Fibroblast of skin of abdomen (primary cell): ENCODE measurements at places on chromosomes 2 and 18.
A peak's percentile ranks its signal among the peaks of the same experiment; 100 is the strongest.

DNA sequence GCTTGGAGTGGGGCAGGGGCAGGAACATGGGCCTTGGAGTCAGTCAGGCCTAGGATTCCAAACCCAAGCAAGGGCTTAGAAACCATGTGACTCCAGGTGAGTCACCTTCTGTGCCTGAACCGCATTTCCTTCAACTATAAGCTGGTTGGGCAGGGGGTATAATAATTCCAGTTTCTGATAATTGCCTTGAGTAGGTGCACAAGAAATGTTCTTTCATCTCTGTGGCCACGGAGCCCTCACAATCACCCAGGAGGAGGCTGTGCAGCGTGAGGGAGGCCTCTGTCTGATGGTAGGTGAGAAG, 112.1 kb upstream of the HAAO start:
- no peak for DNase-seq

GRCh38 chr2:168178520-168179324, 68.7 kb downstream of the STK39 start:
- DNase-seq, result no peak

DNA sequence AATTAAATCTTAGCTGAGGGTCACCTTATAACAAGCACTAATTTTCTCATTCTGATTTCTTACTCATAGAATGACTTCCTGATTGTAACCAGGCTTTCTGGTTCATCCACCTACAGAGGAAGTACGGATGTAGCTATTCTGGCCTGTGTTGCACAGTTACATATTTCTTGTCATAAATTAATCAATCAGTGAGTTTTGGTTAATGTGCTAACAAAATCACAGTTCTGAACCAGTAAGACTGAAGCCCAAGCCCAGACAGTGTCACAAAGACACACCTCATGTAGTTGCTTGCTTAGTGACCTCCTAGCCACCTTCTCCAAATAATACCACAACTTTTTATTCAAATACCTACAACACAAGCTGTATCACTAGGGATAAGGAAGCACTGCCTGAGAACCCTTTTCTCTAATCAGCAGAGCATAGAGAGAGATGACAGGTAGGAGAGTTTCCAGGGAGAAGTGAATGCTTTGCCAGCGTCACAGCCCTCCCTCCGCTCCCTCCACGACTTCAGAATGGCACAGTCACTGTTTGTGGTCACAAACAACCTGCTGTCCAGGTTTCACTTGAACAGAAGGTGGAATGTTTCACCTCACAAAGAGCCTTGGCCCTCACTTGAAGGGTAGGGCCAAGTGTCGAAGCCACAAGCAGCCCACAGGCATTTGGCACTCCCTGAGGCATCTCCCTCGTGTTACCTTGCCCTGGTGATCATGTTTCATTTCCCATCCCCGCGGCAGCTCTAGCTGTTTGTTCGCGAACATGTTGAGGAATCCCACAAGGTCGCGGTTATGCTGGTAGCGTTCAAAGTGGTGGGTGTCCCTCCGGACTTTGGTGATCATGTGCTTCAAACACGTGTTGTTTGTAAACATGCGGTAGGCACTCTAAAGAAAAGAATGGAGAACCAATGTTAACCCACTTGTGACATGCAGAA, 120.8 kb upstream of the STK17B start:
- DNase-seq, result no peak

DNA sequence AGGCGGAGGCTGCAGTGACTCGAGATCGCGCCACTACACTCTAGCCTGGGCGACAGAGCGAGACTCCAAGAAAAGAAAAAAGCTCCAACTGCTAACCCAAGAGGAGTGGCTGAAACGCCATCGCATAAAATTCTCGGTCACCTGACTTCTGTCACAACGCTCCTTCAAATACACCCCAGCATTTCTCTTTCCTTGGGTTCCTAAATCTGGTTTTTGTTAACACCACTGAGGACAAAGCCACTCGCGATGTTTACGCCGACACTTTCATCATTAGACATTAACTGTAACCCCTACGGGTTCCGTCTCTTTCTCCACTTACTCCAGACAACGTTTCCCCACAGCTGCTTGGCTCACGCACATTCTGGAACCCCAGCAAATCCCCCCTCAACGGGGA, 679 bp downstream of the CLK1 start:
- no peak for DNase-seq

DNA sequence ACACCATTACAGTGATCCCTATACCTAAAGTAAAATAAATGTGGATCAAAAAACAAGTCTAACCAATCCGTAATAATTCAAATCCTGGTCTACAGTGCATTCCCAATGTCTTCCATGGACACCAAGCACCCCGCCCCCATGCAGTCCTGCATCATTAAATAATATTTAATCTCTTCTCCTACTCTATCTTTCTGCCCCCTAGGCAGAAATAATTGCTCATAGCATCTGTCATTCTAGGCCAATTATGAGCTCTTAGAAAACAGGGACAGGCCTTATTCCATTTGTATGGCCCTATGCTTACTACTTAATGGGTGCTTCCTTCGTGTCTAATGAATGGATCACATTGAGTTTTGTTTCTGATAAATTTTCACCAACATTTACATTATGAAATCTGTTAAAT, 66.4 kb downstream of the PAX3 start:
- DNase-seq, result no peak

DNA sequence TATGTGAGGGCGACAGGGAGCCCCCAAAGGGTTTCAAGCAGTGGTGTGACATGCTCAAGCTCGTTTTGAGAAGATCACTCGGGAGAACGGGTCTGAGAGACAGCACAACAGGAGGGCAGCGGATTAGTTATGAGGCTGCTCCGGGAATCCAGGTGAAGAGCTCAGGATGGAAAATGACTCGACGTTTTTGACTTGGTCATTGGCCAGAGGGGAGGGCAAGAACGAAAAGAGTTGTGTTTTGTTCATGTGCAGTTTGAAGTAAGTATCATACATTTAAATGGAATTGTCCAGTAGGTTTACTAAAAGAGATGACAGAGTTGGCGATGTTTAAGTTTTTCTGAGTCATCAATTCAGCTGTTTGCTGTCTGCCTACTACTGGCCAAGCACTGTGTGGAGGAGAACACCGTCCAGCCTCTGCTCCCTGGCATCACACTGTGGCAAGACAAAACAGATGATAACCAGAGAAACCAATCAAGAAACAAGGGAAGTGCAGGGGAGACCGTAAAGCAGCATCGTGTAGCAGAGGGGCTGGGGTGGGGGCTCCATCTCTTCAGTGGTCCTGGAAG, 25.3 kb upstream of the ANXA4 start:
- DNase-seq, result peak; percentile 51

DNA sequence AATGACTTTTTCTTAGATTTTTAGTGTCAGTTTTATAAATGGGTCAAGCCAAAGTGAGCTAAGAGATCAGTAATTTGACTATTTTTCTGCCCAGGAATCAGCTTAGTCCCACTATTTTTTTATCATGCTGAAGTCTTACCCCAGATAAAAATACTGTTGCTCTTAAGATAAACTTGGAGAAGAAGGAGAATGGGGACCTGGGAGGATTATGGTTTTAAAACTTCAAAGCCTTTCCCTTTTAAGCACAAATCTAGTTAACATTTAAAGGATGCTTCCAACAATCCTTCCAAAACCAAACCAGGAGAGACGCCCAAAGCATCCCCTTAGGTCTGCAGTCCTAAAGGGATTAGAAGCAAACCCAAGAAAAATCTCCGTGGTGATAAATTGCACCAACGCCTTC, 172.4 kb downstream of the SP3 start:
- DNase-seq, result no peak

GRCh38 chr2:96100893-96101304, 15.5 kb downstream of the ADRA2B start:
- DNase-seq, result no peak

- DNase-seq, result no peak
Observed at GRCh38 chr2:48779019-48779716, 23.6 kb upstream of the LHCGR start.

DNA sequence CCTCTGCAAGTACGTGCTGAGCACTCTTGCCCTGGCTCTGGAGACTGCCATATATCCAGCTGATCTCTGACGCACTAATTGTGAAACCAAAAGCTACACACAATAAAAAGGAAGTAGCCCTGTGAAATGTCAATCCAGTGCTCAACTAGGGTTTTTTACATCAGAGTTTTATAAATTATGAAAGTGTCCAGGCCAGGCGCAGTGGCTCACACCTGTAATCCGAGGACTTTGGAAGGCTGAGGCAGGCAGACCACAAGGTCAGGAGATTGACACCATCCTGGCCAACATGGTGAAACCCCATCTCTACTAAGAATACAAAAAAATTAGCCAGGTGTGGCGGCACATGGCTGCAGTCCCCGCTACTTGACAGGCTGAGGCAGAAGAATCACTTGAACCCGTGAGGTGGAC, 24.5 kb upstream of the PEX13 start:
- no peak for DNase-seq

DNA sequence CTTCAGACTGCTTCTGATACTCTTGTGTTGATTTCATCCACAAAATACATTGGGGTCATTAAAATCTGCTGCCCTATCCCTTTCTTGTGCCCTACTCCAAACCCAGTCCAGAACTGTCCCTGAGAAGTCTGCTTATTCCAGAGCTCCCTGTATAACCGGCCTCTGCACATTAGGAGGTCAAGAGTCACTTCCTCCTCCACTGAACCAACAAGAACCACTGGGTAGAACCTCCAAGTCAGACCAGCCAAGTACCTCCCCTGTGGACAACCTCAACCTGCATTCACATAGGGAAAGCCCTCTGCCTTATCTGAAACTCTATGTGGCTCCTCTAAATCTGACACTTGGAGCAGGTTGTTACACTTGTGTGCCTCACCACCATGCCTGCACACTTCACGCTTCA, 22.1 kb downstream of the KDSR start:
- DNase-seq, result no peak

GRCh38 chr2:96139181-96139758, 968 bp upstream of the ASTL start:
- no peak for DNase-seq

GRCh38 chr2:201974171-201975100, 59.2 kb upstream of the FZD7 start:
- DNase-seq, result no peak

DNA sequence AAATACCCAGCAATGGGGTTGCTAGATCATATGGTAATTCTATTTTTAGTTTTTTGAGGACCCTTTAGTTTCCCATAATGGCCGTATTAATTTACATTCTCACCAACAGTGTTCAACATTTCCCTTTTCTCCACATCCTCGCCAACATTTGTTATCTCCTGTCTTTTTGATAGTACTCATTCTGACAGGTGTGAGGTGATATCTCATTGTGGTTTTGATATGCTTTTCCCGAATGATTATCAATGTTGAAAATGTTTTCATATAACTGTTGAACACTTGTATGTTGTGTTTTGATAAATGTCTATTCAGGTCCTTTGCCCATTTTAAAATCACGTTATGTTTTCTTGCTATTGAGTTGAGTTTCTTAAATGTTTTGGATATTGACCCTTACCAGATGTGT, 5.8 kb upstream of the RIF1 start:
- DNase-seq, result no peak

GRCh38 chr2:132766573-132766972, 96.6 kb upstream of the LYPD1 start:
- DNase-seq, result peak; percentile 16

- no peak for DNase-seq
Observed at GRCh38 chr18:57426187-57426586, 9.0 kb upstream of the ONECUT2 start.

DNA sequence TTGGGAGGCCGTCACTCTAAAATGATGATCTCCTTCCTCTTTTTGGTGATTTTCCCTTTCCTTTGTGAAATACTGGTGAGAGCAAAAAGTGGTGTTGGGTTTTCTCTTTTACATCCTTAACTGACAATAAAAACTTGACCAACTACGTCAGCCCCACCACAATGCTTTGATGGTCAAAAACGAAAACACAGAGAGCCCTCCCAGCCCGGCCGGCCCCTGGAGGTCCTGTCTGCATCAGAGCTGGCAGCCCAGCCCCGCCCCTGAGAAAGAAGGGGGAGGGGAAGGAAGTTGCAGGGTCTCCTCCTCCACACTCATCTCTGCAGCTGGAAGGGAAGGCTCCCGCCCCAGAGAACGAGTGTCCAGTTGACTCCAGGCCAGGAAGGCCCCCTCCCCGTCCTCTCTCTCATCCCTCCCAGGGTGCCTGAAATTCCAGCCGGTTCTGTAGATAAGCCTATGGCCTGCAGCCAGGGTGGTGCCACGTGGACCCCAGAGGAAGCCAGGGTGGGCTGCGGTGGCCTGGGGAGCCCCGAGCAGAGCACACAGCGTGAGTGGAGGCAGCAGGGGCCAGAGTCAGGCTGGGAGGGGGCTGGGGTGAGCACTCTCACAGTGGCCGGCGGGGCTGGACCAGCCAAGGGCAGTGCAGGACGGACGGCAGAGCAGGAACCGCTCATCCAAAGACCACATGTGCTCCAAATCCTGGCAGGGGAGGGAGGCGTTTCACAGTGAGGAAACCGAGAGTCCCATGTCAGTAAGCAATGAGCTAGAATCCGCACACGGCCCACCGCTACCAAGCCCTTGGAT, 19.8 kb downstream of the BIN1 start:
- DNase-seq, result peak; percentile 88

DNA sequence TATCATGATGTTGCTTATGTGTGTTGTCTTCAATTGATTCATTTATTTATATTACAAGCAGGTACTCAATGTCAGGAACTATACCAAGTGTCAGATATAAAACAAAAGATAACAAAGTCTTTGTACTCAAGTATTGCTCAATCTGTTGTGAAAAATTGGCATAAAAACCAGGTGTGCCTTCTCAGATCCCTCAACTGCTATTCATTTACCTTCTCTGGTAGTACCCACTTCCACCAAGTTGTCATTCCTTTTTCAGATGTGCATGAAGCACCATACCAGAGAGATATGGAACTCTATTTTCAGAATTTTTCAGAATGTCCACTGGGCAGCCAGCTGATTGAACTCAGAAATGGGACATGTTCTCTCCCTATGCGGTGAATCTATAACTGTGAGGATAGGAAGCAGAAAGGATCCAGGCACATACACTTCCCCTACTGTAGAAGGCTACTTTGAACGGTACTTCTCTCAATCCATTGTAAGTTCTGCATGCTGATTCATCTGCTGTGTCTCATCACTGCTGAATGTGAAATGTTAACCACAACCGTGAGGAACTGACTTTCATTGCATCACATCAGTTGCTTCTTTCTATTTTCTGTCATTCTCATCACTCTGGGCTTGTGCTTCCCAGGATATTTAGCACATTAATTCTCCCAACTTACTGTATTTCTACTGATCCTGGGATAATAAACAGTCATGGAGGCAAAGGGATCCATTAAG, 1621.3 kb downstream of the SUCLG1 start:
- DNase-seq, result peak; percentile 95

DNA sequence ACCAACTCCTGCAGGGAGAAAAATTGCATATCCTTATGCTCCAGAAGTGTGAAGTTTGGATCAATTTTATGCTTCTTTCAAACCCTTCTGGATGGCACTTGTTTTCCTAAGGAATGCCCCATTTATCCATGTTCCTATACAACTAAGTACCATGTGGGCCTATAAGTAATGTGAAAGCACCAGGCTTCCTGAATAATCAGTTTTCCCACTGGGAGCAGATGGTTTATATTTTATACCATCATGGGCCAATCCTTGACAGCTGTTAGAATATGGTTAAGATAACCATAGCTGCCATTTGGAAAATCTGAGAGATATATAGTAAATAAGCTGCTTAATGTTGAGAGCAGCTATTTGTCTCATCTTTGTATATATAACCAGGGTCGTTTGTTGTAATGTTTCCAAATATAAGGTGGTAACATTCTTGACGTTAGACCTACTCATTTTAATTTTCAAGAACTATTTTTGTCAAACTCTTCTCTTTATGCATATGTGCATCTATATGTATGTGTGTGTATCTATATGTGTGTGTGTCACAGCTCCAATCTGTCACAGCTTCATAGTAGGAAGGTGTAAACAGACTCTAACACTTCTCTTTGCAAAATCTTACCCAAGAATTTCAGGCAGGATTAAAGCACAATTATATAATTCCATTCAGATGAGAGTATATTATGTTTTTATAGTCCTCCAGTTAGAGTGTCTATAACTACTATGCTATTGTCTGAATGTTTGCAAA, 458.7 kb upstream of the GCFC2 start:
- DNase-seq, result no peak
